ENCODE measurements at places on chromosomes 1 and 21.

- no peak for DNase-seq
These were observed 15.5 kb downstream of the PROX1 start for GRCh38 chr1:214003233-214003632.

GRCh38 chr1:150464422-150464826 is 22.8 kb upstream of the TARS2 start:
- peak; percentile 63 for DNase-seq

DNA sequence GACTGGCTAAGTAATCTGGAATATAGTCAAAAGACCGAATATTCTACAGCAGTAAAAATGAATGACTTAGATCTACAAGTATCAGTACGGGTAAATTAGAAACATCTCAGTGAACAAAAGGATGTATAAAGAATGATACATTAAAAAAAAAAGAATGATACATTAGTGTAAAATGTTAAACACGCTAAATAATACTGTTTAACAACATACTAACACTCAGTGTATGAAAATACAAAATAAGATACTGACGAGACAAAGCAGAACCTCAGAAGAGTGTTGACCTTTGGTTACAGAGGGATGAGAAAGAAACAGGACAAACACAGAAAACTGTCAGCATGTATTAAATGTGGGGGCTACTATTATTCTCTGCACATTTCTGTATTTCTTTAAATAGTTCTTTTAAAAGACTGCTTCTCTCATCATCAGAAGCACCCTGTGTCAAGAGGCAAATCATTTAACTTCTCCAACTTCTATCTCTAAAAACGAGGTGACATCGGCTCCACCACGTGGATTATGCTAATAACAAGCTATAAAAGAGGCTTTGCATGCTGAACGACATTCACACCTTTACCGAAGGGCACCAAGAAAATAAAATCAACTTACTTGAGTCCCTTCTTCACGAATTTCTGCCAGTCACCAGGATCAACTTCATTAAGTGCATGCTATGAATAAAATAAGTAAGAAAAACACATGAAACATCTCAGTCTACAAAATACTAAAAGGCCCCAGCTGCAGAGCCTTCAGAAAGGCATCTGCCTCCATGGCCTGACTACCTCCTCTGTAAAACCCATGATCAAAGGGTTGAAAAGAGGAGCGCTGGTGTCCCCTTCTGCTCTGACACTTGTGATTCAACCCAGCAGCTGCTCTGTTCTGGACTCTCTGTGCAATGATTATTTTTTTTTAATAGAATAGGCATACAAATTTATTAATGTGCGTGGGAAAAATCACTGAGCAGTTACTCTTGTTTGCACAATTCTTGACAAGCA is 42.5 kb downstream of the MRAP start:
- no peak for DNase-seq

GRCh38 chr1:241074507-241074906 is 282.5 kb downstream of the RGS7 start:
- DNase-seq = no peak

GRCh38 chr1:212621949-212622305 is 13.4 kb downstream of the ATF3 start:
- DNase-seq = no peak

GRCh38 chr1:31201931-31202360 is 37.7 kb downstream of the NKAIN1 start:
- DNase-seq = no peak

- DNase-seq = no peak
These were observed 115.0 kb downstream of the EPHB2 start for GRCh38 chr1:22825486-22826189.

DNA sequence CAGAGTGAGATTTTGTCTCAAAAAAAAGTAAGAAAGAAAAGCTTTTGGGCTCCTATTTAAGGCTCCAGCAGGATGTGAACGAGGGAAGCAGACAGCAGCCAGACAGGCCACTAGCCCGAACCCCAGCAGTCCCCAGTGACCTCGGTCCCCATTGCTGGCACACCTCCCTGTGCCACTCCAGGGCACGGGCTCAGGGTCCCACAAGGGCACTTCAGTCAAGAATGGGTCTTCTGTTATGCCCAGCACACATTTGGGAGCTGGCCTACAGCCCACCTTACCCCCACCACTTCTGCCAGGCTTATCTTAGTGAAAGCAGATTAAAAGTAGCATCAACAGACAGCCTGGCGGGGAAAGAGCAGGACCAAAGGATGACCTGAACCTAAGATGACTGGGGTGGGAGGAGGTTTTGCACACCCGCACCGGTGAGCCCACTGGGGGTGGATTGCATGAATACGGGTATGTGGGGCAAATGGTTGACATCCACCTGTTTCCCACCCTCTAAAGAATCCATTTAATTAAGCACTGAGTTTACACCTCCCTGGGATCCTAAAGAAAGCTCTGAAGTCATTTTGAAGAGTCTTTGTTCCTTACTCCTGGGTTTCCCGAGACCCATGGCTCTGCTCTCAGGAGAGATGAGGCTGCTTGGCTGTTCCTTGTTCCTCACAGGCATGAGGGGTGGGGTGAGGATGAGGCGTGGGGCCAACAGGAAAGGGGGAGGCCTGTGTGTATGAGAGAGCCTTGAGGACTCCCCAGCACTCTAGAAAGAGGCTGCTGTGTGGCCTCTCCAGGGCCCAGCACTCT is 4.7 kb downstream of the CHI3L1 start:
- DNase-seq = no peak

GRCh38 chr1:40980453-40981121 is 1.1 kb downstream of the CTPS1 start:
- DNase-seq = peak; percentile 31

Measured in inflammatory macrophage treated with lipopolysaccharide for 4 hours (primary cell).